Pulmonary artery endothelial cell (primary cell): ENCODE measurements at places on chromosomes 1 and 21.
A peak's percentile ranks its signal among the peaks of the same experiment; 100 is the strongest.

DNA sequence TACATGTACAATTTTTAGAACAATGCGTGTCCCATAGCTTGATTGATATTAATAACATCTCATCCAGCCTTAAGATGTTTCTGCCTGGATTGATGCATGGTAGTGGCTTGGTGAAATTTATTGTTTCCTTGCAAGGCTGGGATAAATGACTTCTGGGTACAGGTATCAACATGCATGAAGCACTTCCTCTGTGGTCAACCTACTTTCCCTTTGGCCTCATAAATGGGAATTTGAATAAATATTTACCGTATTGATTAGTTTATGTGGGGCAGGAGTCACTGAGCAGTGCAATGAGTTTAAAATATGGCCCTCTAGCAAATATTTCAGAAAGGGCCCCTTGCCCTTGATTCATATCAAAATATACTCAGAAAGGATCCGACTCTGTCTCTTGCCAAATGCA is 83.9 kb upstream of the KCNE2 start:
- no peak for DNase-seq

DNA sequence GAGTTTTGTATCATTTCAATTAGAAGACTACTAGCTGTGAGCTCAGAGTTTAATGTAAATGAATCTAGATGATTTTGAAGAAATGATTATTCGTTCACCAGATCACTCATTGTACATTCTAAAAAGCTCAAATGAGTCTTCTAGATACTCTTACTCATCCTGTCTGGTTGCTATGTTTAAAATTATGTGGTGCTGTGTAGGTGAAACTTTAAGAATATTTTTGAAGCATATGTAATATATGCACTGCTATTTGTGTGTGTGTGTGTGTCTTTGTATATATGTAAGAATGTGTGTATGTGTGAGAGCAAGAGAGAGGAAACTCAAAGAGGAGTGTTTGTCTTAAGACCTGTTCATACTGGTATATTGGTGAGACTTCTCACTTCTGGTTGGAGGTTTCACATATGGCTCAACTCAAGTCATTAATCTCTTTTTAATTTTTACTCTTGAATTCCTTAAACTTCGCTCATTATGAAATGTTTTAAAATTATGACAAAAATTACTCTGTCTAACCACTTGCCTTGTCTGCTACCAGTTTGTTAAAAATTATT is 8.6 kb upstream of the C1orf105 start:
- no peak for DNase-seq

DNA sequence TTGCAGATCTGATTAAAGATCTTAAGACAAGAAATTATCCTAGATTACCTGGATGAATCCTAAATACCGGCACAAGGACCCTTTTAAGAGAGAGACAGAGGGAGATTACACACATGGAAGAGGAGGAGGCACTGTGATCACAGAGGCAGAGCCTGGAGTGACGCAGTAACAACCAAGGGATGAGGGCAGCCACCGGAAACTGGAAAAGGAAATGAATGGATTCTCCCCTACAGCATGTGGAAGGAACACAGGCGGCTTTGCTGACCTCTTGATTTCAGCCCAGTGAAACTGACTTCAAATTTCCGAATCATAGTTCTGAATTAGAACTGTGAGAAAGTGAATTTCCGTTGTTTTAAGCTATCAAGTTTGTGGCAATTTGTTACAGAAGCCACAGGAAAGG is 50.2 kb upstream of the IVNS1ABP start:
- DNase-seq, result peak; percentile 70

- DNase-seq, result no peak
These were observed 415.6 kb downstream of the SMYD3 start for GRCh38 chr1:246091477-246091876.

DNA sequence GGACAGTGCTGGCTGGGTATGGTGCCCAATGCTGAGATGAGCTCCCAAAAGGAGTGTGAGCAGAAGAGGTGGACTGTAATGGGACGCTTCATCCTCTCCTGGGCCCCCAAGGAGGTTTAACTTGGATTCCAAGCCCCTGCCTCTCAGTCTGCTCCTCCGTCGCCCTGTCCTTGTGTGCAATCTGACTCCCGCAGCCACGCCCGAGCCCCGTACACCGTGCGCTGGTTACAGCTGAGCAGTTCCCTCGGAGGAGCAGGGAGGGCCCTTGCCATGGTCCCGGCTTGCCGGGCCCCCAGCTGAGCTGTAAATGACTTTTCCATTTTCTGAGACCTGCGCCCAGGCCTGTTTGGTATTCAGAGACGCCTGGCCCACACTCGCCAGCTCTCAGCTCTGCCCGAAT is 53.7 kb downstream of the PAX7 start:
- no peak for DNase-seq

- DNase-seq, result no peak
These were observed 90.5 kb downstream of the LAMC2 start for GRCh38 chr1:183276386-183277080.

DNA sequence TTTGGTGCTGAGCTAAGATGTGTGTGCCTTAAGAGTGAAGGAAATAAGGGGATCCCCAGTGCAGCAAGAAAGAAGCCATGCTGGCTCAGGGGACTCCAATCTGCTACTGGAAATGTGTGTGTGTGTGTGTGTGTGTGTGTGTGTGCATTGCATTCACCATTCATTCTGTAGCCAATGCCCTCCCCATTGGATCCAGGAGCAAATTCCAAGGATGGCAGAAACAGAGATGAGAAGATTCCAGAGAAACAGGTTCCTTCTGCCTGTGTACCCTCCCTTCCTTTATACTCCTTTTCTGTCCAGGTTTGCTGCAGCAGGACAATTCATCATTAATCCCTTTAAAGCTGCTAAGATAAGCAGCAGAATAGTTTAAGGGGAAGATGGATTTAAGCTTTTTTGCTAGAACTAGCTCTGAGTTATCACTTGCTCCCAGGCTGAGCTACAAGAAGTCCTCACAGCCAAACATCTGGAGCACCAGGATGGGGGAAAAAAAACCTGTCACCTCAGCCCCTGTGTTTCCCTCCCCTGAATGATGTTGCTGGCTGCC is 3.2 kb downstream of the SLC6A17 start:
- no peak for DNase-seq

DNA sequence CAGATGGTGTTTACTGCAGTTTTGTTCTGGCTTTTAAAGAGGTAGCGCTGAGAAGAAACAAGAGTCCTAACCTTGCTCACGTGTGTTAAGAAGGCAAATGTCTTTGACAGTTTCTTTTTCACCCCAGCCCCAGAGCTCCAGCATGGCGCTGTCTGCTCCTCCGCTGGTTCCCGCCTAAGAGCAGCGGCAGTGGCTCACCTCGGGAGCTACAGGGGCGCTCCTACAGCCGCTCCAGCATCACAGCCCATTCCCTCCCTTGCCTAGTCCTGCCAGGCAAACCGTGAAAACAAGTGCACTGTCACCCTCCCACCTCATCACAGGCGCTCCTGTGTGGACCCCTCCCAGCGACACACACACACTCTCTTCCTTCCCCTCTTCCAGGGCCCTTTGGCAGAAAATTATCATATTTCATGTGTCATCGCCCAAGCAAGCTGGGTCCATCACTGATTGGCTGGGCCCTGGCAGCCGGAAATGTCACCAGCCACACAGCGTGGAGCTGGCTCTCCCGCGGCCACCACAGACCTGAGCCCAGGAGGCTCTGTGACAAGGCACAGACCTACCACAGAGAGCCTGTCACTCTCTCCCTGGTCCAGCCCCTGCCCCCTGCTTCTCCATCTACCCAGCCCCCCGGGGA is 1.2 kb upstream of the HIVEP3 start:
- DNase-seq, result no peak

GRCh38 chr1:54604051-54604450 is 19.3 kb downstream of the FAM151A start:
- DNase-seq, result no peak

GRCh38 chr1:9382643-9383491 is 90.2 kb downstream of the SPSB1 start:
- DNase-seq, result no peak

DNA sequence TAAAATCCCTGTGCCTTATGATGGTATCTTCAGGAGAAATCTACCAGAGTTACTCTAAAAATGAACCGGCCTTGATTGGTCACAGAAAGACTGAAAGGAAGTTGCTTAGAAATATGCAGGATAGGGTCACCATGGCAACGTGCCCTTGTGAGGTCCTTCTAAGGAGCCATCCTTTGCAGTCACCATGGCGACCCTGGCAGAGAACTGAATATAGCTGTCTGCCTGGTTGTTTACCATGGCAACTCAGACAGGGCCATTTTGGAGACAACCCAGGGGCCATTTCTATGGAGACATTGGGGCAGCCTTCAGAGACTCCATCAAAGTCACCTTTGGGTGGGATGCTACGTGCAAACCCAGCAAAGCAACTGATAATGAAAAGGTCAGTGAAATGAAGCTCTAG is 43.0 kb downstream of the SNX7 start:
- no peak for DNase-seq

DNA sequence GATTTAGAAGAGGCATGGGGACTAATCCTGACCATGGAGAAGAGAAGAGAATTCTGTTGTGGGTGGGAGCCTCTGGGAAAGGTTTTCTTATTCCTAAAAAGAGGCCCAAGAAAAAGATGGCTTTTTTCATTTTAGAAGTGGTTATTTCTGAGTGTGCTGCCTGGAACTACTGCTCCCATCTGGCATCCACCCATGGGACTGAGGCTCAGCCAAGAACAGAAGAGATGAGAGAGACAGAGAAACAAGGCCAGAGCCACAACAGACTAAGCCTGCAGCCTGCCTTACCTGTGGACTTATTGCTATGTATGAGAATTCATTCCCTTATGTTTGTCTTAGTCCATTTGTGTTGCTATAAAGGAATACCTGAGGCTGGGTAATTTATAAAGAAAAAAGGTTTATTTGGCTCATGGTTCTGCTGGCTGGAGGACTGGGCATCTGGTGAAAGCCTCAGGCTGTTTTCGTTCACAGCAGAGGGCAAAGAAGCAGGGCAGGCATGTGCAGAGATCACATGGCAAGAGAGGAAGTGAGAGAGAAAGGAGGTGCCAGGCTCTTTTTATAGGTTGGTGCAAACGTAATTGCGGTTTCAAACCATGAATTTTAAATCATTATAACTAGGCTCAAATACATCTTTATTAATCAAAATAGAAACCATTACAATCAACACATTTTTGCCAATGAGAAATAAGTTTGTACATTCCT is 57.5 kb upstream of the PRDM2 start:
- no peak for DNase-seq

DNA sequence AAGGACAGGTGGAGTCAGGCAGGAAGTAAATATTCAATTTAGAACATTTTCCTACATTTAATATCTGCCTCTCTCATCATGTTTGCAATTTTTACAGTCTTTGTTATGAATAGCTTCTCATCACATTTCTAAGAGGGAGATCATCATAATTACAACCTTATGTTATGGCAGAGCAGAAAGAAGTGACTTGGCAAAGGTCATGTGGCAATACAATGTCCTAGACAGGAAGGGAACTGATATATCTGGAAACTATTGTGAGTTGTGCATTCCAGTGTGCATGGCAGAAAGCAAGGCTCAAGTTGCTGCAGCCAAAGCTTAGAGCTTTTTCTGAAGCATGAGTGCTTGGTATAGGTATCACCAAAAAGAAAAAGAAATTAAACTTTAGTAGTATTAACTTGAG is 43.8 kb upstream of the PRRX1 start:
- no peak for DNase-seq

GRCh38 chr1:192130175-192130574 is 28.1 kb upstream of the RGS18 start:
- no peak for DNase-seq

DNA sequence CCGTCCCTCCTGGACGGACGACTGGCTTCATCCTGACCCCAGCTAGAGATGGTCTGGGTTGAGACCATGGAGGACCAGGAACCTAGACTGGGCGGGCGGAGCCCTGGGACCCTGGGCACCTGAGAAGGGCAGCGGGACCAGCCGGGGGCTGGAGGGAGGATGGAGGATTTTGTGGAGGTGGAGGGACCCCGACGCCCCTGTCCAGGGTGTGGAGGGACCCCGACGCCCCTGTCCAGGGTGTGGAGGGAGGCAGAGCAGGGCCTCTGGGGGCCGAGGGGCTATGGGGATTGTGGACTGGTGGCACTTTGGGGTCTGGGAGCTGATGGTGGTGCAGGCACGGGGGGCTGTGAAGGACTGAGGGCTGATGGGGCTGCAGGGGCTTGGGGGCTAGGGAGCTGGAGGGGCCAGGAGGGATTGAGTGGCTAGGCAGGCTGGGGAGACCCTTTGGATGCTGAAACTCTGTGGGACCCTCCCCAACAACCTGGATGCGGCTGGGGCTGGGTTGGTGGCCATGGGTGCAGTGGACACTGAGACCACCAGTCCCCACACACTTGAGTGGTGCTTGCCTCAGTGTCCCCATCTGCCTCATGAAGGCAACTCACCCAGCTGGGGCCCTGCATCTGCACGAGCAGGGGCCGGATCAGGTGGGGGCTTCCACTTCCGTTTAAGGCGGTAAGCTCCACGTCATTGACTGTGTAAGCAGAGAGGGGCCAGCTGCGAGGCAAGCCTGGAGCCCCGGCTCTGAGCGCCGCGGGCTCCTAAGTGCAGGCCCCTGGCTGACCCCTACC is 7.4 kb downstream of the GJC2 start:
- DNase-seq, result no peak

- no peak for DNase-seq
These were observed 220.2 kb downstream of the TGFB2 start for GRCh38 chr1:218565377-218565776.

- DNase-seq, result no peak
These were observed 57.5 kb downstream of the PRKCZ start for GRCh38 chr1:2107586-2108212.

GRCh38 chr1:24754229-24754628 is 9.0 kb downstream of the CLIC4 start:
- DNase-seq, result peak; percentile 71

- peak; percentile 30 for DNase-seq
These were observed 52.6 kb downstream of the S100B start for GRCh38 chr21:46552274-46552673.
